ENCODE measurements at places on chromosomes 2 and 18. TPM values are rescaled to one million over a fixed set of nuclear protein-coding genes. Genes with fewer than 3 reads are reported as not detected.
A peak's percentile ranks its signal among the peaks of the same experiment; 100 is the strongest.

The SAG gene
- not detected for total RNA-seq

The BOLL gene
- not detected for total RNA-seq

The KCNG3 gene
- 2.5 TPM for total RNA-seq

The SFTPB gene
- total RNA-seq, result not detected

- DNase-seq, result no peak
Observed at GRCh38 chr2:128599700-128600099, 281.0 kb upstream of the HS6ST1 start.

- DNase-seq, result no peak
Observed at GRCh38 chr18:79424008-79424565, 28.4 kb downstream of the NFATC1 start.

- peak; percentile 71 for DNase-seq
Observed at GRCh38 chr2:158745067-158745865, 49.9 kb upstream of the DAPL1 start.

GRCh38 chr2:1683297-1683696, 61.0 kb downstream of the PXDN start:
- DNase-seq, result no peak

GRCh38 chr2:128375454-128375853, 56.8 kb upstream of the HS6ST1 start:
- no peak for DNase-seq

DNA sequence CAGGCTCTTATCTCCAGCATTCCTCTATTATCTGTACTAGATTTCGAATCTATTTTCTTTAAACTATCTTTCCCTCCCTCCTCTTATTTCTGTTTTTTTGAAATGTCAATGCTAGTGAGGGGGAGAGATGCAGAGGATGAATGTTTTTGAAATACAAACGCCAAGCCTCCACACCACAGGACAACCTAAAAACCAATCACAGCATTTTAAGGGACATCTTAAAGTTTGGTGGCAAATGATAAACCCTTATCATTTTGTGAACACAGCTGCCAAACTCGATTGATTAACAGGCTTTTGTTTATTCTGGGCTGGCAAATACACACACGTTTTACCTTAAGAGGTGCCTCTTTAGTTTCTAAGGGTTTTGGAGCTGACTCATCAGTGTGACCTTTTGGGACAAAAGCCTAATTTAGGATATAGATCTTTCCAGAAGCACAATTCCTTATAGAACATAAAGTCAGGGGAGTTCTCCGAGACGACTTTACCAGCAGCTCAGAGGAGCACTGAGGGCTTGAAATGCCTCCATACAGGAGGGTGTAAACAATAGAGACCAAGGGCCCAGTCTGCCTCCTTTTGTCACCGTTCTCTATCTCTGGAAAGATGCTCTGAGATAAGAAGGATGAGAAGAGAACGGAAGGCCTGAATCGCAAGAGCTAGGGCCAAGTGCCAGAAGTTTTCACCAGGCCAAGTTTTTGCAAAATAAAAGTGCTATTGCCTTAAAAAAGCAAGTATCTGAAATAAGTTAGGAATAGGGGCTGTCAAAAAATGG, 4.2 kb upstream of the MEIS1 start:
- no peak for DNase-seq
